ENCODE measurements at places on chromosomes 6 and 20.

DNA sequence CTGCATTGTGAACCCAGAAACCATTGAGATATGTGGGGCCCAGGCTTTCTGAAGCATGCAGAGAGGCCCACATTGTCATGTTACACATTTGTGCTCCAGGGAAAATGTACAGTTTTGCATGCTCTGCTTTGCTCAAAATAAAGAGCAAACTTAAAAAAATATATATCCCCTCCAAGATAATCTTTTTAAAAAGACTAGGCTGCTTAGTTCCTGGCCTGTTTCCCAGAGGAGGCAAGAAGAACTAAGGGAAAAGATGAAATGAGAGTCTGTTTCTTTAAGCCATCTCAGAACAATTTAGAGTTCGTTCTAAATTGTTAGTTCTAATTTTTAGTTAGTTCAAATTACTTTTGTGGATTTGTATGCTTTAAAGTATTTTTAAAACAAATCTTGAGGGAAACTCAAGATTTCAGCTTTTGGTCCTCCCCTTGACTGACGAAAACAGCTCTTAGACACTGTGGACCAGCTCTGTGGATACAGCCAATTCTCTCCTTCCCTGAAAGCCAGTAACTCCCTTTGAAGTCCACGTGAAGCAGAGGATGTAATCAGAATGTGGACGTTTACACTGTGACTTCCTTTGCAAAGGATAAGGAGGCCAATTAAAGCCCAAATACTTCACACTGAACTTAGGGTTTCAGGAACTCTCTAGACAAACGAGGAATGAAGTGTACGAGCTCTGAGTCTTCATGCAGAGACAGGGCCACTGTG lies 84.7 kb downstream of the CD164 start:
- DNase-seq, result no peak

GRCh38 chr20:32494483-32495216 lies 90.5 kb downstream of the NOL4L start:
- DNase-seq, result no peak

DNA sequence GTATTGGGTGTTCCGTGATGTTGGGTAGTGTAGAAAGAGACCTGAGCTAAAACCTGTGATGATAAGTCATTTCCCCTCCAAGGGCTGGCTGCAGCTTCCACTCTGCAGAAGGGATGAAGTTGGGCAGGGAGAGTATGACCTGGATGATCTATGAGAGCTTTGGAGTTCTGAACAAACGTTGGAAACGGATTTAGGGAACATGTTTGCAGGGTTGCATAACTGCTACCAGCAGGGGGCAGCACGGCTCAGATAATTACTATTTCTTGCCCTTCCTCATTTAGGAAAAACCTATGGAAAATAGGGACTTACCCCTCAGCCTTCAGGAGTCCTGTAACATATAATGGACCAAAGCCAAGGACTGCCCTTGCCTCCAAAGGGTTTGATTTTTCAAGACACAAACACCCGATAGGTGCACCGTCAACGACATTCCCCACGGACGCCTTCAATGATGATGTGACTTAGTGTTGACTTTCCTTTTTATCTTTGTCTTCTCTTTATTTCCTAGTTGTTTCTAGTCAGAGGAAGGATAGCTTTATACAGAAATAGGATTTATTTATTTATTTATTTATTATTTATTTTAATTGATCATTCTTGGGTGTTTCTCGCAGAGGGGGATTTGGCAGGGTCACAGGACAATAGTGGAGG lies 164.9 kb upstream of the SASH1 start:
- DNase-seq, result peak; percentile 38

DNA sequence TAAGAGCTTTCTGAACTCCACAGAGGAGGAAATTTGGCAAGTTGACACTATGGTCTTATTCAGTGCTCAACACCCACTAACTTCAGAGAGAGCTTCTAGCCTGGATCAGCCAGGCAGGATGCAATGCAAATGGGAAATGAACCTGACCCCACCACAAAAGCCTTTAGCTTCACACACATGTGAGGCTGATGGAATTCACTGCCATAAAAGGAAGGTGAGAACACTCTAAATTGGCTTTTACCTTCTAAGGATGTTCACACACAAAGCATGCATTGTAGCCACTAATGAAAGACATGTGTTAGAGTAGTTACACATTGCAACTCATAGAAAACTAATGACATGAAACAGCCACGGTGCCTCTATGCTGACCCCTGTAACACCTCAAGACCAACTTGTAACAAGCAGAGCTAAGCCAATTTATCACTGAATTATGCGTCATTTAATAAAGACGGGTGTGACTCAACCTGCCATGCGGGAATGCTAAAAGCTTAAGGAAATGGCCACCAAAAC lies 262.1 kb downstream of the HACE1 start:
- DNase-seq, result no peak

- DNase-seq, result no peak
Observed at GRCh38 chr6:37177077-37177934, 7.4 kb downstream of the PIM1 start.

DNA sequence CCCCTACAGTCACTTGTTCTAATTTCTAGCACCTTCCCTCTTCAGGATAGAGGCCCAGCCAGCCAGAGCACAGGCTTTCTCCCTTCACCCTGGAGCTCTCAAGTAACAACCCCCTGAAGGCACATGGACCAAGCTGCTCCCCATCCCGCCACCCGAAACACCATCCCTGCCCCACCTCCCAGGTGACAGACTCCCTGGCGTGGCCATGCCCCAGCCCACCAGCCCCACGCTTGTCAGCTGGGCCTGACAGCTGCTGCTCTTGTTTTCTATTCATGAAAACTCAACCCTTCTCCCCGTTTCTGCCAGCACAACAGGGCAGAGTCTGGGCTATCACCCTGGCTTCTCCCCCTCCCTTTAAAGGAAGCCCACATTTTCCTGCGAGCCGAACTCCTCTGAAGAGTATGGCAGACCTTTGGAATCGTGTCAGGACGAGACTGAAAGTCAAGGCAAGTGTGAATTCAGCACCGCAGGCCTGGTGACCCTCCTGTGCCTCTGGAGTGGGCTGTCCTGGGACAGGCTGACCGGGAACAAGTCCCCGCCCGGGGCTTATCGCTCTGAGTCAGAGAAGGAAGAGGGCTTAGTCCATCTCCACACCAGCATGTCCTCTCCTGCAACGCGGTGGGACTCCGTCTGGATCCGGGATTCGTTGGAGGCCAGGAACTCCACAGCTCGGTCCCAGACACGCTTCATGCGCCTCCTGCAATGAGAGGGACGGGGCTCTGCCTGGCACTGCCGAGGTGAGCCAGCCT lies 16.7 kb downstream of the LEMD2 start:
- no peak for DNase-seq

- DNase-seq, result no peak
Observed at GRCh38 chr20:63173552-63174191, 42.3 kb downstream of the YTHDF1 start.

- no peak for DNase-seq
Observed at GRCh38 chr20:20843982-20844381, 131.5 kb upstream of the RALGAPA2 start.

- no peak for DNase-seq
Observed at GRCh38 chr6:99002831-99003230, 55.1 kb upstream of the FBXL4 start.

- no peak for DNase-seq
Observed at GRCh38 chr6:14443629-14444268, 326.2 kb downstream of the CD83 start.

- peak; percentile 57 for DNase-seq
Observed at GRCh38 chr20:36153736-36154699, 522 bp upstream of the EPB41L1 start.

- no peak for DNase-seq
Observed at GRCh38 chr6:16158943-16159557, 30.2 kb downstream of the MYLIP start.

- no peak for DNase-seq
Observed at GRCh38 chr6:158861686-158862381, 42.7 kb upstream of the EZR start.

GRCh38 chr20:41483553-41483930 lies 116.9 kb upstream of the EMILIN3 start:
- no peak for DNase-seq

GRCh38 chr6:119148825-119149525 lies 70.5 kb upstream of the FAM184A start:
- no peak for DNase-seq

- DNase-seq, result no peak
Observed at GRCh38 chr20:63119121-63119962, 96.6 kb downstream of the YTHDF1 start.

DNA sequence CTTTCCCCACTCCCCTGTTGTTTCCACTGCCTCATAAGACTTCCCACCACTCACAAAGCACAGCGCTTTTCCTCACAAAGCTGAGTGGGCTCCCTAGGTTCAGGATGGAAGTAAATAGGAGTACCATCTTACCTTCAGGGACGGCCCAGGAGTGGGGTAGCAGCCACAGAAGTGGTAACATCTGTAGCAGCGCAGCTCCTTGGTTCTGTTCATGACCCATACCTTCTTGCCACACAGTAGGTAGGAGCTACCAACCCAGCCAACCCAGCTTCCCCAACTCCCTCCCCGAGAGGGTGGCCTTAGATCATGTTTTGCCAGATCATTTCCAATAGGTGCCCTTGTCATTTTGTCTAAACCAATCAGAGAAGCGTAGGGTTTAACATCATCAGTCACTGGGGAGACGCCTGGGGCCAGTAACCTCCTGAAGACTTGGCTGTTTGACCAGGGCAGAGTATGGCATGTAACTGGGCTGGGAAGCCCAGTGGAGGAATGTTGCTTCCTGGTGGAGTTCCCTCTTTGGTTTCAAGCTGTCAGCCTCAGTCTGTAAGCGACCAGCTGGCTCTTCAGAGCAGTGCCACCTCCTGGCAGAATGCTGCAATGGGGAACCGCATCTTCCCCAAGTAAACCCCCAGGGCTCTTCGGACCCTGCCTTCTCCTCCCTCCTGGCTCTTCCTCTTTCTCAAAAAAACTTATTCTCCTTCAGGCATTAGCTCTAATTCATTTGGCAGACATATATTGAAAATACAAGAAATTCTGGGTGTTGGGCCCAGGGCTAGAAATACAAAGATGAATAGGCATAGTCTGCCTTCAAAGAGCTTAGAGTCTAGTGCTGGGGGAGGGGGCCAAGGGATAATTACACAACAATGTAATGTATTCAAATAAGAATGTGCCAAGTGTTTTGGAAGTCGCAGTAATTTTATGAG lies at the start of gene HLA-DMA:
Gene HLA-DMA, minus strand, starts transcription at position 281 of the 923 bp plus-strand sequence. Its CDS starts 61 bp downstream, at position 220.
- peak; percentile 79 for DNase-seq

GRCh38 chr6:137117581-137117980 lies 55.9 kb downstream of the IL22RA2 start:
- DNase-seq, result no peak

DNA sequence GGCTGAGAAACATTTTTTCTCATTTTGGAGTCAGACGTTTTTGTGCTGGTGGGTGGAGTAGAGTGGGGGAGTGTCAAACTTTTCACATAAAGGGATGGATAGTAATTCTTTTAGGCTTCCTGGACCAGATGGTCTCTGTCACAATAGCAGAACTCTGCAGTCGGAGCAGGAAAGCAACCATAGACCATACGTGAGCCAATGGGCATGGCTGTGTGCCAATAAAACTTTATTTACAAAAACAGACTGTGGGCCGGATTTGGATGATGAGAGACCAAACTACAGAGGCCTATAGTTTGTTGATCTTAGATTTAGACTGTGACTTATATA lies 70.8 kb upstream of the SLC22A23 start:
- no peak for DNase-seq

DNA sequence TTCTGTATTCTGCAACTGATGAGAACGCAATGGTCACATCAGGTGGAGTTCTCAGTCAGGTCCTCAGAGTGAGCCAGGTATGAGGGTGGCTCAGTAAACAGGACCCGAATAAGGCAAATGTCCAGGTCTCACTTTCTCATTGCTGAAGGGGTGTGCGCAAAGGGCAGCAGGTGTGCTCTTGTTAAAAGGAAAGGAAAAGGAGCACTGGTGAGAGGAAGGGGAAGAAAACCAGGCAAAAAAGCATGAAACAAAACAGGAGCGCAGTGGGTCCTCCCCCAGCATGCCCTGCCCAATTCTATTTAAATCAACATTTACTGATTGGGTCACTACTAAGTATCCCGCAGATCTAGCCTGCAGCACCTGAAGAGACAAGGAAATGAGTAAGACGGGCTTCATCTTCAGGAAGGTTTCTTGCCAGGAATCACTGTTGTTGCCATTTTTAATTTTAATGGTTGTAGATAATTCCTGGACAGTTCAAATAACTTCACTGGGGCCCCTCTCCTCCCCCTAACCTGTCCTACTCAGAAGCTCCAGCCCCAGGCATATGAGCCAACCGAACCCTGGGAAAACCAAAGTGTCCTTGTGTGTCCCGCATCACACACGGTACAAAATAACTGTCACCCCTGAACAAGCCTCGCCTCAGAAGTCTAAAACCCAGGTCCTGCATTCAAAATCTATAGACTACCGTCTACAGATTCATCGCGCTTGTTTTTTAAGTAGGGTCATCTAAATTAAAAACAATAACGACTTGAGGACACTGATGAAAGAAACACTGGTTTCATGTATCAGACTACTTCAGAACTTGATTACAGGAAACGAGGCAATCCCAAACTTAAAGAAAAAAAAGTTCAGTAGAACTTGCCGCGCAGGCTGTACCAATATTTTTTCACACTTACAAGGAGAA lies 980 bp downstream of the MBOAT1 start:
- DNase-seq, result no peak

DNA sequence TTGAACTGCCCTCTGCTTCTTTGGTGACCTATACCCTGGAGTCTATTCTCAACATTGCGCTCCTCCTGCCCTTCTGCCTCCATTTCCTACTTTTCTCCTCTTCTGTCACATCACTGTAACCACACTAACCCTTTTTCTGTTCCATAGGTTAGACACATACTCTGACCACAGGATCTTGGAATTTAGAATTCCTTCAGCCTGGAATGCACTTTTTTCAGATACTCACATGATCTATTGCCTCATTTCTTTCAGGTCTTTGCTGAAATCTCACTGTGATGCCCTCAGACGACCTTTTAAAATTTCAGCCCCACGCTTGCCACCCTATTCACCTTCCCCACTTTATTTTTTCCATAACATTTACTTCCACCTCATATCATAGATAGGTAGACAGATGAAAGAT lies 5.1 kb downstream of the VNN1 start:
- DNase-seq, result no peak

DNA sequence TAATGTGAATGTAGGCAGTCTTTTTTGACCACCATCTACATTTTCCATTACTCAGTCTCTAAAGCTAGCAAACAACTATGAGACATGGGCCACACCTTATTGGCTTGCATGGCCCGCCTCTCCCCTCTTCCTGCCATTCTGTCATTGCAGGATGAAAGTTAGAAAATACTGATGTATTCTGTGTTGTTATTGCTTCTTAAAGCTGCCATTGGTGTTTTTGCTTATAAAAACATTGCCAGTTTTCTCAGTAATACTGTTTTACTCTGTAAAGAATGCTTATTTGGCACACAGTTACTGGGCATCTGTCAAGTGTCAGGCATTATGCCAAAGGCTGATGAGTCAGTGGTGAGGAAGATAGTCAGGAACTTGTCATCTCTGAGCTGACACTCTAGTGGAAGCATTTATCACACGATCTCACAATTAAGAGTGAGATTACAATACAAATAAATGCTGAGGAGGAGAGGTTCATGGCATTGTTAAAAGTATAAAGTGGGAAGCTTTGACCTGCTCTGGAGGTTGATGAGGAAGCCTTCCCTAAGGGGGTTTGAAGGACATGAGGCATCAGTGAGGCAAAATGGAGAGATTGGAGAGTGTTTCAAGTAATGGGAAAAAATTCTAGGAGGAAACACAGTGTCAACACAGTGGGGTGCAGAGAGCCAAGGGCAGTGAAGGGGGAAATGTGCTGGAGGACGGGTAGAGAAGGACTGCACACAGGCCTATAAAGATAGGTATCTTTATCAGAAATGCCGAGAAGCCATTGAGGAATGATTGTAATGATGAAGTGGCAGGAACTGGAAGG lies 14.7 kb downstream of the KLHL32 start:
- DNase-seq, result peak; percentile 59

- no peak for DNase-seq
Observed at GRCh38 chr20:12306107-12306506, 388.4 kb downstream of the BTBD3 start.
